Activated naive CD4-positive, alpha-beta T cell treated with anti-CD3 and anti-CD28 coated beads, Interleukin-2, amount 10 ng/mL, durations not matched to agents 5 hours and 36 hours (primary cell): ENCODE measurements at places on chromosomes 6 and 20. TPM values are rescaled to one million over a fixed set of nuclear protein-coding genes. Genes with fewer than 3 reads are reported as not detected.

CTAGE9 gene
- total RNA-seq: not detected

SYCP2 gene
- 4.8 TPM for total RNA-seq

SPATS1 gene
- total RNA-seq: not detected

LAMA2 gene
- total RNA-seq: not detected

ATP9A gene
- total RNA-seq: 0.20 TPM

CTCFL gene
- not detected for total RNA-seq

ZSCAN16 gene
- total RNA-seq: 7.1 TPM

BCL2L1 gene
- total RNA-seq: 65.5 TPM

ERVFRD-1 gene
- total RNA-seq: not detected

MCHR2 gene
- total RNA-seq: not detected

OR12D3 gene
- total RNA-seq: not detected

METTL24 gene
- total RNA-seq: not detected

BMP2 gene
- not detected for total RNA-seq

KHDC1L gene
- total RNA-seq: not detected

HLA-DQA1 gene
- total RNA-seq: 6.1 TPM

FOXC1 gene
- total RNA-seq: not detected

PLEKHG1 gene
- 0.43 TPM for total RNA-seq

SPATA25 gene
- 0.96 TPM for total RNA-seq

BCAS4 gene
- total RNA-seq: 8.4 TPM

PCK1 gene
- not detected for total RNA-seq

DNMT3B gene
- total RNA-seq: 3.5 TPM

TRIM15 gene
- total RNA-seq: not detected

PCSK2 gene
- total RNA-seq: not detected

CCN5 gene
- not detected for total RNA-seq

TCP11 gene
- total RNA-seq: not detected

SMLR1 gene
- total RNA-seq: not detected
